ENCODE measurements at places on chromosomes 4 and X.

- no peak for DNase-seq
Measured at GRCh38 chr4:24956763-24957162, 43.9 kb upstream of the CCDC149 start.

- DNase-seq = no peak
Measured at GRCh38 chr4:138604556-138604955, 362.4 kb upstream of the SLC7A11 start.

DNA sequence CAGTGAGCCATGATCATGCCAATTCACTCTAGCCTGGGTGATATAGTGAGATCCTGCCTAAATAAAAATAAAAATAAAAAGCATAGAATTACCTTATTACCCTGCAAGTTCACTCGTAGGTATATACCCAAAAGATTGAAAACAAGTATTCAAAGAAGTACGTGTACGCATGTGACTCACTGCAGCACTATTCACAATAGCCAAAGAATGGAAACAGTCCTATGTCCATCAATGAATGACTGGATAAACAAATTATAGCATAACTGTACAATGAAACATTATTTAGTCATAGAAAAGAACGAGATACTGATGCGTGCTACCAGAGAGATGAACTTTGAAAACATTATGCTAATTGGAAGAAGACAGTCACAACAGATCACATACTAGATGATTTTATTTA lies 204.6 kb upstream of the DIAPH2 start:
- no peak for DNase-seq

GRCh38 chr4:127479031-127479622 lies 153.6 kb upstream of the INTU start:
- DNase-seq = no peak

DNA sequence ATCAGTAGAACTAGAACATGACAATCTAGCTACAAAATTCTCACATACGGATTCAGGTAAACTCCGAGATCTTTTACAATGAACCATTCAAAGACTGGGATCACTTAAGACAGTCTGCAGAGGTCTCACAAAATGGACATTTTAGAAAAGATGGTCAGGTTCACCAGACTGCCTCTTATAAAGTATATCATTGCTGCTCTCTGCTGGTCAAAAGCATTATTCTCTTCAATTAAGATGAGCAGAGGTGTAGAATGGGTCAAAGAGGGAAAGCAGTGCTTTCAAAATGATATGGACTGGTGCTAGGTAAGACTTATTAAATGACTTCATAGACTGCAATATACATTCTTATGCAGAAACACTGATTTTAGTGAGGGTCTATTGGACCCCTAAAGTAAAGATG lies 434.7 kb downstream of the PACRGL start:
- DNase-seq = no peak

DNA sequence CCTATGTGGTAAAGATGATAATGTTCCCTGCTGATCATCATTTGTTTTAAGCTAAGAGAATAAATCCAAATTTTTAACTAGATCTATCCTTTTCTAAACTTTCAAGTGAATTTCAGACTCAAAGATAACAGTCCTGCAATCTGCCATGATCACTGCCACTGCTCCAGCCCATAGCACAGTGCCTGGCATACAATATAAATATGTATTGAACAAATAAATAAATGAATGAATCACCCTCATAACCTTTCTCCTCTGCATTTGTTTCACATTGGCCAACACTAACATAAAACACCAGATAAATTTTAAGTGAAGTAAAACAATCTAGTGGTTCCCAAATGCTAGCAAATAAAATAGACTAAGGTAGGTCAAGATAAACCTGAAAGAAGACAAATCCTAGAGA lies 439.0 kb downstream of the GPM6A start:
- DNase-seq = no peak

DNA sequence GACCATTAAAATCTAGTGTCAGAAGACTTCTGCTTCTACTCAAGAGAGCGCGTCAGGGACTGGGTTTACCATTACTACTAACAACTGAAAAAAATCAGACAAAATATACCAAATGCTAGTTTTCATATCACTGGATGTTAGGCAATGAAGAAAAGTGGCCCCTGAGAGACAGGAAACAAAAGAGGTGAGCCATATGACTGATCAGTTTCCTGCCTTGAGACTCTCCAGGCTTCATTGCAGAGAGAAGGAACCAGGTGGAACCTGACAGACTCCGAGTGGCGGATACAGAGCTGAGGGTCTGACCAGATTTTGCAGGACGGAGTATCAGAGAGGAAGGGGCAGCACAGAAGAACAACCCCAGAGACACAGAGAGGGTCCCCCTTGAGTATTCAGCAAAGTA lies 86.3 kb downstream of the C4orf51 start:
- DNase-seq = no peak

GRCh38 chr4:101730291-101731117 lies 60.0 kb upstream of the BANK1 start:
- peak; percentile 73 for DNase-seq

DNA sequence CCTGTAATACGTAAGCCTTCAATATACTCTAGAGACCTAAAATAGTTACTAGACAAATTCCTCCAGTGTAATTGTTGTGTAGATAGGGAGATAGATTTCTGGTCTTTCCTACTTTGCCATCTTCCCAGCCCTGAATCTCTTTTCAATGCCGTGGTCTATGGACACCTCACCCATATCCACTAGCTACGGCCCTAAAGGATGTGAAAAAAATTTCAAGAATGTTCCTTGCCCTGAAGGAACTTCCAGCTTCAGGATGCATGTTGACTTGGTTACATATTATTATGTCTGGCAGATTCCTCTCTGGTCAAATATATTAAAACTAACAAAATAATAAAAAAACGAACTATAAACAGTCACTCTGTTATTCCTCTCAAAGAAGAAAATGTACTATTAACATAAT lies 52.4 kb upstream of the TSPAN5 start:
- DNase-seq = no peak

DNA sequence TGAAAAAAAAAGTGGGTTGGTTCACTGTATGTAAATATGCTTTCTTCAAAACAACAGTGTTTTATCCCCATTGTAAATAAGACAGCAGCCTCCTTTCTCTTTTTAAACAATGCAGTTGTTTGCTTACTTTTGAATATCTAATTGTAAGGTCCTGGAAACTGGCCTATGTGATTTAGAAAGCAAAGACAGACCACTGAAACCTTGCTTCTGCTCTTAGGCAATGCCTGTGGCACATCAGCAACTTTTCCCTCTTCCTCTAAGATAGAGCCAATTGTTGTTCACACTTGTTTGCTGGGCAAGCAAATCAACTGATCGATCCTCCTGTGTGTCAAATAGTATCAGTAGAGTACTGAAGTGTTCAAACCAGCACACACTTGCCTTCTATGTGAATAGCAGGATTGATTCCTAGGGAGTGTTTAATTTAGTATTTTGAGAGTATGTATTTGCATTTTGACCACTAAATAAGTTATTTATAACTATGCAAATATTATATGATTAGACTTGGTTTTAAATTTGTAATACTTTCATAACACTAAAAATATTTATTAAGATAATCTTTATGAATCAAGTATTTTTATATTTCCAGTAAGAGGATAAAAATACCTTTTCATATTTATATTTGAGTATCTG lies 55.4 kb upstream of the GRPR start:
- no peak for DNase-seq

- DNase-seq = no peak
Measured at GRCh38 chrX:139506333-139506732, 24.2 kb upstream of the F9 start.

- peak; percentile 37 for DNase-seq
Measured at GRCh38 chr4:102007959-102008425, 217.5 kb downstream of the BANK1 start.

DNA sequence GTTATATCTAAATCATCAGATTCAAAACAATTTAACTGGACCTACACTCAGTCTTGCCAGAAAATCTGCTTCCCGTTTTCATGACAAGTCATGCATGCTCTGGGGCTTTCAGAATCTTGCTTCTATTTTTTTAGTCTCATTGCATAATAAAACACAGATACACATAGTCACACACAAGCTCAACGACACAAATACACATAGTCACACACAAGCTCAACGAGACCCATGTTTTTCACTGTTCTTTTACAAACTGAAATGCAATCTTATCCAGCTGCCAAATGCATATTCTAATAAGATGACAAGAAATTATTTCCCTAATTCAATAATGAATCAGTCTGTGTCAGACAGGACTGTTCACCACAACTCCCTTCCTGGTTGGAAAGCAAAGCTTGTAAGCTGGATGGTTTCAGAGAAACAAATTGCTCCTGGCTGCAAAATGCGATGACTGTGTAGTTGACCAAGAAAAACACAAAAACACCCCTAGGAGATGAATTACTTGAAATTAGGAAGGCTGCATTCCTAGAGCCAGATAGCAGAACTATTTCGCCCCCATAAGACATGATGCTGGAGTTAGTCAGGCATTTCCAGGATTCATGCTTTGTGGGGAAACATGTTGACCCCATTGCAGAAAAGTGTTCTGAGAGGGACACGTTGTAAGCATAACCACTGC lies 208.7 kb downstream of the CHIC2 start:
- peak; percentile 63 for DNase-seq

DNA sequence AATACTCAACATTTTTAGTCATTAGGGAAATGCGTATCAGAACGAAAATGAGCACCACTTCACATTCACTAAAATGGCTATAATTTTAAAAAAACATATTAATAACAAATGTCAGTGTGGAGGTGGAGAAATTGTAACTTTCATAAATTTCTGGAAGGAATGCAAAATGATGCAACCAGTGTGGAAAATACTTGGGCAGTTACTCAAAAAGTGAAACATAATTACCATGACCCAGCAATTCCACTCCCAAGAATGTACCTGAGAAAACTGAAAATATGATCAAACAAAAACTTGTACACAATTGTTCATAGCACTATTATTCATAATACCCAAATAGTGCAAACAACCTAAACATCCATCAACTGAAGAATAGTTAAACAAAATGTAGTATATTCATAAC lies 76.1 kb upstream of the FAM241A start:
- no peak for DNase-seq

- DNase-seq = no peak
Measured at GRCh38 chr4:135267148-135267865, 1065.7 kb upstream of the PABPC4L start.

GRCh38 chrX:9846631-9847030 lies 60.4 kb downstream of the SHROOM2 start:
- no peak for DNase-seq

- no peak for DNase-seq
Measured at GRCh38 chr4:95085124-95085833, 327.5 kb downstream of the BMPR1B start.

DNA sequence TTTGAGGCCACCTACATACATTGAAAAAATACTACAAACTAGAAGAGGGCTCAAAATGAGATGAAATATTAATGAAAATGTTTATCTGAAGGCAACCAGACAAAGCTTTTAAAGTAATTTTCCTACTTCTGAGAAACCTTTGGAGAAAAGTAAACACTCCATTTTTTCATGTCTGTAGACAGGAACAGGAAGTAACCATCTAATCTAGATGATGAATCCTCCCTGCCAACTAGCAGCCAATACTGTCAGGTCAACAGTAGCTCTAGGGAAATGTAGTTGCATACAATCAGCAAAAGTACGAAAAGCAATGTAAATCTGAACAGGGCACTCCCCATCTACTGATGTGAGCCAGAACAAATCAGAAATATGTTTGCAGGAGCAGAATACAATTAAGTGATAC lies 49.0 kb downstream of the AMMECR1 start:
- DNase-seq = no peak

DNA sequence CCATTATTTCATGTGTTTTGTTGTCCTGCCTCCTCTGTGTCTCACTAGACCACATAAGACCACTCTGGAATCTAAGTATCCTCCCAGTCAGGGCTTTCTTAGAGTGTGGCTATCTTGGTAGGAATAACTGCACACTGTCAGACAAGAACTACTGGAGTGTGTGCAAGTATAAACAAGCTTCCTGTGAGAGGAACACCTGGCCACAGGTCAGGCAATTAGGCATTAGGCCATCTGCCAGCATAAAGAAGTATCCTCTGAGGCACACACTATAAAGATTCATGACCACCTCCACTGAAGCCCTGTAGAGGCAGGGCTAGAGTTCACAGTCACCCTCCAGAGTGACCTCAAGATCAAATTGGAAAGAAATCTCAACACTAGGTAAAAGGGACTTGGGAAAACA lies 507.0 kb upstream of the PABPC4L start:
- no peak for DNase-seq

DNA sequence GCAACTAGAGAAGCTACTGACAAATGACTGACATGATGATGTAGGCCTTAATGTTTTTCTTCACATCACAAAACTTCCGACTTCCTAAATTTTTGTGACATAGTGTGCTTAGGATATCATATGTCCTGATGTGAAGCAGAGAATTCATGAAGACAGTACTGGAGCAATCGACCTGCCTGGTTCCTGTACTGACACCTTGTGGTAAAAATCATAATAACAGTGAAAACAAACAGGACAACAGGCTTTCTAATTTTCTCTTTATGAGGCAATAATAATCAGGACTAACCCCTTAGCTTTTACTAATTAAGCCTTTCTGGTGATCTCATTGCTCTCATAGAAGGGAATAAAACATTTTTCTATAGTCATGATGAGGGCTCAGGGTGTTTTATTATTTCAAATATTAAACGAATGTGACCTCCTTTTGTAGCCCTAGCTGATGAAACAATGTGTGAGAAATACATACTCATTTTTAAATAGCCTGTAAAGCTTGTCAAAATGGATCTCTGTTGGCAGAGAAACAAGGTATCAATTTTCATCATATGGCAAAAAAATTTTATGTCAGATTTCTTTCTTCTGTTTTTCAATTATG lies 158.4 kb downstream of the TENT5D start:
- peak; percentile 2 for DNase-seq

All from B cell (primary cell).